ENCODE measurements at places on chromosomes 1 and 21.

GRCh38 chr1:24138476-24139221, 4.3 kb downstream of the IL22RA1 start:
- DNase-seq: no peak

DNA sequence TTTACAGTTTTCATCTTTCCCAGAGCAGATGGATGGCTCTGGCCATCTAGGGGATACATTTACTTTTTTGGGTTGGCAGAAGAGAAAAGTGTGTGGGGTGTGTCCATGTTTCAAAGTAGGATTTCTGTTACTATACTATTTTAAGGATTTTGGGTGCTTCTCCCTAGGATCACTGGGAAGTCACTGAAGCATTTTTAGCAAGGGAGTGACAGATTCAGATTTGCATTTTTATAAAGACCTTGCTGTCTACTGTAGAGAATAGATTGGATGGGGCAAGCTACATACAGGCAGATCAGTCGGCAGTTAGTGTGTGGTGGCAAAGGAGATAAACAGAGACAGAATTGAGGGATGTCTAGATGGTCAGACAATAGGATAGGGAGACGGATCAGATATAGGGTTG, 122.5 kb downstream of the TBX19 start:
- DNase-seq: no peak

DNA sequence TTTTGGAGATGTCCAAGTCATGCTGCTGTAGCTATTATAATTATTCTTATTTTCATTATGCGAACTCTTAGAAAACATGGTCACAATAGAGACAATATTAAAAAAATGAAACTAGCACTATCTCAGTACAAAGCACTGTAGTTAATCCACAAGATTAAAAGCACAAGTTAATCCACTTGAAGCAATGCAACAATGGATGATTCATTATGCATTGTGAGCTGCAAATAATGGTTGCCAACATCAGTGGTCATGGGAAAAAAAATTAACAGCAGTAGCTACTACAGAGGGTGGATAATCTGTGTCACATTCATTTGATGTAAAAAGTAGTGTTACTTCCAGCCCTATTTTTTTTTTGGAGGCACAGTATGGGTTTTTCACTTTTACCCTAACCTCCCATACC, 56.7 kb downstream of the DPT start:
- no peak for DNase-seq

DNA sequence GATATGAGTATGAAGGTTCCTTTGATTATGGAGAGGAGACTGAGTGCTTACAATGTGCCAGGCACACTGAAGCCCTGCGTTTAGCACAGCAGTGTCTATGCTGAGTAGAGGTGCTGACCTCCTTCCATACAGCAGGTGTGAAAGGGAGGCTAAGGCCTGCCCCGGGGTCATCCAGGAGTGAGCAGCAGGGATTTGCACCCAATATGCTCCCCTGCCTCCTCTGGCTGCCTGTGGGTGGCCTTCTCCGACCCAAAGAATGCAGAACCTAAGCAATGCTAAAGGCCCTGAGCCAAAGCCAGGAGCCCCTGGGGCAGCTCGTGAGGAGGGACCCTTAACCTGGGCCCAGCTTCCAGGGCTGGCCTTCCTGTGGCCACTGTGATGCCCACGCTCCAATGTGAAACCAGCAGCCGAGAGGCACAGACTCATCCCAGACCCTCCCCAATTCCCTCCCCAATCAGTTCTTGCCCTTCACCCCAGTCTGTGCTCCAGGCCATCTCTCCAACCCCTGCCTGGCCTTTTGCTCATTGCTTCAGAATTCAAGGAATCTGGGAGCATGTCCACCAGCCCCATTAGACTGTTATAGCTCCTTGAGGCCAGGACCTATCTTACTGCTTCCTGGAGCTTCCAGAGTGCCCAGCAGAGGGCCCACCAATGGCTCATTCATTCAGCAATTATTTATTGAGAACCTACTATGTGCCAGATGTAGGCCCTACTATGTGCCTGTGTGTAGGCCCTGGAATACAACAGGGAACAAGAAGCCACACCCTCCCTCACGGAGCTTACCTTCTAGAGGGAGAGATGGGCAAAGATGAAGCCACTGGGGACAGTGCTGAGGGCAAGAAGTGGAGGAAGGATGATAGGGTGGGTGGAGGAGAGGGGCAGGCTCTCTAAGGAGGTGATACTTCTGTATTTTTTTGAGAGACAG, 53.3 kb downstream of the TAS1R2 start:
- no peak for DNase-seq

GRCh38 chr1:196462086-196462485, 146.2 kb downstream of the KCNT2 start:
- no peak for DNase-seq

DNA sequence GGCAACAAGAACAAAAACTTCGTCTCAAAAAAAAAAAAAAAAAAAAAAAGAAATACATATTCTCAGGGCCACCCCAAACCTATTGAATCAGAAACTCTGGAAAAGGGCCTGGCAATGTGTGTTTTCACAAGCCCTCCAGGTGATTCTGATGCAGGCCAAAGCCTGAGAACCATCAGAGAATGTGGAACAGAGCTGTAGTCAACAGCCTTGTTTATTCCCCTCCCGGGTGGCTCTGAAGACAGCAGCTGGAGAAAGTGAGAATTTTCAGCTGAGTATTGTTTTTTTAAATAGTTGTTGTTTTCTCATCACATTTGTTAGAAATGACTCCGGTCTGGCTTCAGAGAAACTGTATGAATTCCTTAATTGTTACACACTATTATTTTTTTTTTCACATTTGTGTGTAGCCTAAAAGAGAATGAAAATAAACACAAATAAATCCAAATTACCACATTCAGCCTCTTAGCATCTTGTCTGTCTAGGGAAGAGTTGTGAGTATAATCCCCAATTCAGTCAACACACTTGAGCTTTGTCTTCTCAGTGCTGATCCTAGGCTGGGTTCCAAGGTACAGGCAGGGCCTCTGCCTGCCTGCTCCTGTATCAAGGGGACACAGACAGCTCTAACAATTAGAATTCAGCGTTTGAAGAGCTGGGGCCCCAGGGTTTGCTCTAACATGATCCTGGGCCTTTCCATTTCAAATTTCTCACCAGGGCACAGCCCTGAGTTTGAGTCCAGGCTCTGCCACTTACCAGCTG, 6.6 kb upstream of the AZIN2 start:
- DNase-seq: no peak

GRCh38 chr21:42161401-42161955, 57.5 kb upstream of the ABCG1 start:
- DNase-seq: no peak

DNA sequence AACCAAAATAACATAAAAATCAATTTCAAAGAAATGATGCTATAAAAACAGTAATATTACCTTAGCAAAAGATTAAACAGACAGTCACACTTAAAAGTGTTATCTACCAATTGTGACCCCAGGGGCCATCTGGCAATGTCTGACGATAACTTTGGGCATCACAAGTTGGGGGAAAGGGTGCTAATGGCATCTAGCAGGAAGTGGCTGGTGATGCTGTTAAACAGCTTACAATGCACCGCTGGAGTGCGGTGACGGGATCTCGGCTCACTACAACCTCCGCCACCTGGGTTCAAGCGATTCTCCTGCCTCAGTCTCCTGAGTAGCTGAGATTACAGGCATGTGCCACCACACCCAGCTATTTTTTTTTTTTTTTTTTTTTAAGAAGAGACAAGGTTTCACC, 27.6 kb downstream of the NUP133 start:
- DNase-seq: no peak

- DNase-seq: no peak
Measured at GRCh38 chr1:162944974-162945674, 84.1 kb upstream of the CCDC190 start.

- no peak for DNase-seq
Measured at GRCh38 chr1:113782406-113782805, 23.1 kb upstream of the PHTF1 start.

GRCh38 chr1:41101076-41101475, 79.6 kb upstream of the SLFNL1 start:
- no peak for DNase-seq

GRCh38 chr1:46699666-46700065, 19.2 kb downstream of the EFCAB14 start:
- no peak for DNase-seq

- DNase-seq: no peak
Measured at GRCh38 chr1:40936931-40937339, 42.6 kb upstream of the CTPS1 start.

- no peak for DNase-seq
Measured at GRCh38 chr1:15005116-15005515, 148.4 kb upstream of the TMEM51 start.

GRCh38 chr1:216207154-216207553, 216.1 kb downstream of the USH2A start:
- DNase-seq: no peak

DNA sequence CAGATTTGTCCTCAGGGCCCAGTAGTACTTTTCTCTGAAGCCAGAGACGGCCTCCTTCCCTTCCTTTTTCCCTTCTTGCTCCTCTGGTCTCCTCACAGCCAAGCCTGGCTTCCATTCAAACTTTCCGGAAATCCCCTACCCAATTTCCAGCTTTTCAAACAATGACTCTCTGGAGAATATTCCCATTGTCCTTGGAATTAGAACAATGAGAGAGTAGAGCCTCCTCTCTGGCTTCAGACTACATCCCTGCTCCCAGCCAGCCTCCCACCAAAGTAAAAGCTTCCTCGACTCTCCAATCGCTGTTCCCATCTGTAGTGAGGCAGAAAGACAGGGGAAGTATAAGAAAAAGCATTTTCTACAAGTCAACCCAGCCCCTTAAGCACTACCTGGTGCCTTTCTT, 77.7 kb upstream of the SOX13 start:
- DNase-seq: no peak

DNA sequence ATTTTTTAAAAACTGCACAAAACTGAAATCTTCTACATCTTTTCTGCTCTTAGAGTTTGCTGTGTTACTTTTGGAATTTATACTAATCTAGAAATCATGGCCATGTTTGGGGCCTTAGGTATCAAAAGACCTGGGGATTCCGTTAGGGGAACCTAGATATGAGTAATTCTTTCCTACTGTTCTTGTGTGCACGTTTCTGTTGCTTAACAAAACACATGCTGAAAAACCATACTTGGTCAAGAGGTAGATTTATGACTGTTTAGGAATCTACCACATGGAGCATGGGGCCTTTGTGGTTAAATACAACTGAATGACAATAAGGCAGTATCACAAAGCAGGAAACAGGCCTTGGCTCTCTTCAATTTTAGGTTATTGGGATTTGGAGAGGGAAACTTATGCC, 291.9 kb upstream of the USP25 start:
- no peak for DNase-seq

- DNase-seq: no peak
Measured at GRCh38 chr1:167679714-167680113, 42.1 kb upstream of the MPZL1 start.

- DNase-seq: no peak
Measured at GRCh38 chr1:228875741-228876140, 140.5 kb downstream of the RHOU start.

GRCh38 chr21:27885296-27885711, 918.4 kb upstream of the ADAMTS5 start:
- DNase-seq: no peak

GRCh38 chr1:69929308-69930057, 275.9 kb downstream of the LRRC40 start:
- DNase-seq: no peak

All from stimulated activated CD8-positive, alpha-beta memory T cell treated with anti-CD3 and anti-CD28 coated beads, Interleukin-7, amount 100 ng/mL, for 24 hours (primary cell).